LHCN-M2 (cell line): ENCODE measurements at places on chromosomes 5 and 9. TPM values are rescaled to one million over a fixed set of nuclear protein-coding genes. Genes with fewer than 3 reads are reported as not detected.

- no peak for DNase-seq
These were observed 26.0 kb downstream of the NDUFS6 start for GRCh38 chr5:1827025-1827885.

- no peak for DNase-seq
These were observed 228.4 kb upstream of the PPP1R2B start for GRCh38 chr5:156621719-156622118.

GRCh38 chr9:104740621-104741020 is 6.9 kb upstream of the NIPSNAP3A start:
- DNase-seq, result peak; percentile 53

DNA sequence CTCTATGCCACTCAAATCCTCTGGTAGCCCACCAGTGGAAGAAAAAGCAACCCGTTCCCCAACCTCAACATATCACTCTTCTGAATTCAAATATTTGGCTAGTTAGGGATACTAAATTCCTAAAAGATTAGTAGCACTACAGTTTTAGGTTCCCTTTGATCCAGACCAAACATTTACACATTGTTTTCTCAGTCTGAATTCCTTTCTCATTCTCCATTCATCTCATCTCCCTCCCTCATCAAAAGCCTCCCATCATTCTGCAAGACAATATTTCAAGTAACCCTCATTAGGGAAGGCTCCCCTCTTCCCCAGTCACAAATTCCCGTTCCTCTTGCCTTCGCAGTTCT is 26.3 kb downstream of the ADAM19 start:
- peak; percentile 38 for DNase-seq

RGS7BP gene
- not detected in 2 replicates for total RNA-seq

PCDHGB1 gene
- total RNA-seq, result 6.8 and 8.1 TPM in 2 replicates

SPATA31A3 gene
- not detected in 2 replicates for total RNA-seq

DNA sequence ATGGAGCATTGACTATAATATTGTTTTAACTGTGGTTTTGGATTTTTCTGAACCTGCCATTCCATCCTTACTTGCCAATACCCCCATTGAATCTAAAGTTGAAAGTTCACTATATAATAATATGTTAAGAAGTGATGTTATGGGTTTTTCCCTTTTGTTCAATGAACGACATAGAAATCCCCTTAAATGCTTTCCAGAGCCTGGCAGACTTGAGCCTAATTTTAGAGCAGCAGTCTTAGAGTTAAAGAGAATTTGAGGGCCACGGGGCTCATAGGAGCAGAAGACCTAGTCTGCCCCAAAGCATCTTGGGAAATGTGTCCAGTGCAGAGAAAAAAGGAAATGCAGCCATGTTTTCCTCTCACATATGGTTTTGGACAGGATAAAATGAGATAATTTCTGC is 146.1 kb upstream of the SLC44A1 start:
- no peak for DNase-seq

DNA sequence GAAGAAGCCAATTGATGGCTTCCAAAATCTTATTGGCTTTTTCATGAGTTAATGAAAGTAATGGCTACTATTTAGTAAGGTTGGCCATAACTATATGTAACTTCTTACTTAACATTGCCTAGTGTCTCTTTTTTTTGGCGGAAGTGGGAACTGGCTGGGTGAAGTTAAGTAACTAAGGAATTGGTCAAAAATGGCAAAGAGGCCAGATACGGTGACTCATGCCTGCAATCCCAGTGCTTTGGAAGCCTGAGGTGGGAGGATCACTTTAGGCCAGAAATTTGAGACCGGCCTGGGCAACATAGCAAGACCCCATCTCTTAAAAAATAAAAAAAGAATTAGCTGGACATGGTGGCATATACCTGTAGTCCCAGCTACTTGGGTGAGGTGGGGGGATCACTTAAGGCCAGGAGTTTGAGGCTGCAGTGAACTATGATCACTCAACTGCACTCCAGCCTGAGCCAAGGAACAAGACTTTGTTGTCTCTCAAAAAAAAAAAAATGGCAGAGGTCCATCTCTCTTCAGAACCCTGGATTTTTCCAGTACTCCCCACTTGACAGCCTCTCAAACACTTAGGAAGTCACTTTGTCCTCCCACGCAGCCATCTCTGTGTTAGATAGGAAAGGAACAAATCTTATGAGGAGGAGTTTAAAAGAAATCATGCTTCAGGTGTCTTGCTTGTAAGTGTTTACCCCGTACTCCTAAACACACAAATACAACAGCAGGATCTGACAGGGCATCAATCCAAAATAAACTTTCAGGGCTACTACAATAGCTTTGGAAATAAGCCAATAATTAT is 75.7 kb downstream of the TEK start:
- no peak for DNase-seq

ELAVL2 gene
- 4.4 and 7.5 TPM in 2 replicates for total RNA-seq

DNA sequence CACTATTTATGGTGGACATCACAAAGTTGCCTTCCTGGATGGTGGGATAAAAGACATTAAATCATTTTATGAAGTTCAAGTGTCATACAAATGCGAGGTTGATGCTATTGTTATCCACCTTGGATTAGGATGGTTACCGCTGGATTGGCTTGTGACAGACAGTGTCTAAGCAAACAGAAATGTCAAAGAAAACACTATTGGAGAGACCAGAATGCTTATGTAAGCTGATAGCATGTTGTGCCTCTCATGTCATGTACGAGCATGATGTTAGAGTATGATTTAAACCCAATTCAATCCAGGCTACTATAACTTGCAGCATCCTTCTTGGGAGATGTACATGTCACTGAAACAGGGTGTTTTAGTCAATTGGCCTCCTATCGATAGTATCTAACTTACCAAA is 178.8 kb upstream of the C9orf72 start:
- DNase-seq, result no peak

GRCh38 chr5:141412854-141413539 is at the start of gene PCDHGA10:
Gene PCDHGA10 (plus strand): TSS chr5:141412987. CDS start chr5:141413176, 189 bp downstream.
- peak; percentile 77 for DNase-seq

DNA sequence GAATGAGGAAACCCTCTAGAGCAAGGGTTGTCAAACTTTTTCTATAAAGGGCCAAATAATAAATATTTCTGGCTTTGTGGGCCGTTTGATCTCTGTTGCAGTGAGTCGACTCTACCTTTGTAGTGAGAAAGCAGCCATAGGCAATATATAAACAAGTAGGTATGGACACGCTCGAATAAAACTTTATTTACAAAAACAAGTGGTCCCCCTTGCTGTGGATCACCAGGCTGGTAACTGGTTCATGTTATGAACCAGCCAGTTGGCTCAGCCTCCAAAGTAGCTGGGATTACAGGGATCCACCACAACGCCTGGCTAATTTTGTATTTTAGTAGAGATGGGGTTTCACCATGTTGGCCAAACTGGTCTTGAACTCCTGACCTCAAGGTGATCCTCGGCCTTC is 118.5 kb downstream of the GPBP1 start:
- DNase-seq, result no peak

DNA sequence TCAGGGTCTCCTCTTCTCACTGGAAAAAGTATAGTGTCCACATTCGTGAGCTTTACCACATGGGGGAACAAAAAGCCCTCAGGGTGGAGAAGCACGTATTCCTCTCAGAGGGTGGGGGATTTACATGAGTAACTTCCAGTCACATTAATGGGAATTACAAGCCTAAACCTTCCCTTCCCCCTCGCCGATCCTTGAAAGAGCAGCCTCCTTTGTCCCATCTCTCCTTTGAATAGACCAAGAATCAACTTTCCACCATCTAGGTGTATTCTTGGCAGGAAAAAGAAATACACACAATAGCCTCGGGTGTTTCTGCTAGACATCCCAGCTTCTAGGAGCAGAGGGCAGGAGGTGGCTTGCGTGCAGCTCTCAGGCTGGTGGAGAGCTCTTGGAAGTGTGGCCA is 144.4 kb downstream of the ZNF462 start:
- no peak for DNase-seq

TEX53 gene
- total RNA-seq, result not detected in 2 replicates

SARDH gene
- 52.5 and 54.8 TPM in 2 replicates for total RNA-seq

DNA sequence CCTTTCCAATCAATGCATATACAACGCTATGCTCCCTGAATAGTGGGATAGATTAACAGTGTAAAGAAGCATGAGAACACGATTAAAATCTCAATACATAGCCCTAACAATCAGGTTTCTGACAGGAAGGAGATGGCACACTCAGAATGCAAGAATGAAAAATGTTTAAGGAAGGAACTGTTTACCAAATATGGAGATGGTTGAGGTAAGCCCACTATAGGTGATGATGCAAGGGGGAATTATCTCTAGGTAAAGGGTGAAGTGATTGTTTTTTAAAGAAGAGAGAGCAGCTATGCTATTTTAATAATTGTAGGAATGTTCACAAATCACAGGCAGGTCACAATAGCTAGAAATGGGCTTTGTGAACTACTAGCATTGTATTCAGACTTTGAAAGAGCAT is 302.4 kb downstream of the CHSY3 start:
- DNase-seq, result no peak

TPRN gene
- 6.3 and 10.7 TPM in 2 replicates for total RNA-seq

- no peak for DNase-seq
These were observed 20.8 kb upstream of the MELK start for GRCh38 chr9:36551910-36552309.

CFAP77 gene
- total RNA-seq, result not detected in 2 replicates

DNA sequence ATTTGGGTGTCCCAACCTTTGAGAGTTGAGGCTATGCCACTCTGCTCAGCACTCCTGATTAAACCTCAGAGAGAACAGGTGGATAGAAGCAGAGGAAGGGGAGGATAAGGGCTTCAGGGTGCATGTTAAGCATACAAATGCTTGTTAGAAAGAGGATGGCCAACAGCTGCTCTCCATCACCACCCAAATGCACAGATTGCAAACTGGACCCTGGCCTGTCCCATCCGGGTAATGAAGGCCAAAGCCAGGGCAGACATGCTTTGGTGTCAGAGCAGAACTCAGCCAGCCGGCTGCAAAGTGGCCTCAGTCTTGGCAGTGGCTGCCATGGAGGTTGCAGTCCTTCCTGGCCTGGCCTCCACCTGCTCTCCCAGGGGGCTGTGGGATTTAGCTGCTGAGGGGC is 84.3 kb downstream of the SIL1 start:
- no peak for DNase-seq

DNA sequence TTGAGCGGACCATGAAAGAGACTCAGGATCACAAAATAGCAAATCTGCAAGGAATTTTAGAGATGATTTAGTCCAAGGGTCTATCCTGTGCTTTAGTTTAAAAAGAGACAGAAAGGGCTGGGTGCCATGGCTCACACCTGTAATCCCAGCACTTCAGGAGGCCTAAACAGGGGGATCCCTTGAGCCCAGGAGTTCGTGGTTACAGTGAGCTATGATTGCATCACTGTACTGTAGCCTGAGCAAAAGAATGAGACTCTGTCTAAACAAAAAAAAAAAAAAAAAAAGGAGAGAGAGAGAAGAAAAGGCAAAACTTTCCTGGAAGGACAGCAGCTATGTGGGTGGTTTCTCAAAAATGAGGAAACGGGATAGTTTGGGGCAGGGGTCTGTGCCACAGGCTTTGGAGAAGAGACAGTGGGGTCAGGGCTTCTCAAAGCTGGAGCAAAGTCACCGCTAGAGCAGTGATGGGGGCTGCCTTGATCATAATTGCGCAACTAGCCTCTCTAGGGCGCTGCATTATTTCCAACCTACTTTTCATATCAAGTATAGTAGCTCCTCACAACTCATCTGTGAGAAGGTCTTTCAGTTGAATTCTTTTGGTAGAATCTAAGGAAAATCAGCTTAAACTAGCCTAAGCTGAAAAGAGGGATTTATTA is 8.5 kb upstream of the ANKH start:
- peak; percentile 15 for DNase-seq

DNA sequence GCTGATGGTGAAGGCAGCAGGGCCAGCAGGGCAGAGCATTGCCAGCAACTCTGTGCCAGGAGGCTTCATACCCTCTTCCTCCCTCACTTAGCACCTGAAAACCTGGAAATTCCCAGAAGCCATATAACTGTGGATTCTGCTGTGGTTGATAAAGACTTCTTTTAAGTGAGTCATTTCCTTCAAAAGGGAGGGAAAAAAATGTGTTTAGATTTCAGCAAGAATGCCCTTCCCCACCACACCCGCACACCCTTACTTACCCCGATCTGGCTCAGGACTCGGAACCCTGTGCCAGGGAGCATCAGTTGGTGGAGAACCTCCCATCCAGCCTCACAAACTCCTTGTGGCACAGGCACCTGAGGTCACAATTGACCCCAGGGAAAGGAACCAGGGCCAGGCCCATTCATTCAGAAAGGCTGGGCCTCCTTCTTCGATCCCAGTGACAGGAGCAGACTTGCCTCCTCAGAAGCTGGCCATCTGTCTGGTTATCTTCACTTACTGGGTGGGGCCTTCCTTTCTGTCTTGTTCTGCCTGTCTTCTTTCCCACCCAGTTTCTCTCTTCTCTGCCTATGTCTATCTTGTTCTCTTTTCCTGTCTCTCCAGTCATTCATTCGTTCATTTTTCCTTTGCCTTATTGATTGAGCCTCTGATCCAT is 62.6 kb downstream of the PLAC8L1 start:
- peak; percentile 43 for DNase-seq
